Activated CD4-positive, alpha-beta T cell treated with anti-CD3 and anti-CD28 coated beads, Interleukin-10, Interleukin-2, amounts not matched to agents 100 ng/mL and 50 ng/mL, durations not matched to agents 16 hours and 8 hours (primary cell): ENCODE measurements at places on chromosomes 2 and 18.
A peak's percentile ranks its signal among the peaks of the same experiment; 100 is the strongest.

GRCh38 chr2:217340899-217341298 is 481.0 kb upstream of the TNP1 start:
- DNase-seq, result no peak

DNA sequence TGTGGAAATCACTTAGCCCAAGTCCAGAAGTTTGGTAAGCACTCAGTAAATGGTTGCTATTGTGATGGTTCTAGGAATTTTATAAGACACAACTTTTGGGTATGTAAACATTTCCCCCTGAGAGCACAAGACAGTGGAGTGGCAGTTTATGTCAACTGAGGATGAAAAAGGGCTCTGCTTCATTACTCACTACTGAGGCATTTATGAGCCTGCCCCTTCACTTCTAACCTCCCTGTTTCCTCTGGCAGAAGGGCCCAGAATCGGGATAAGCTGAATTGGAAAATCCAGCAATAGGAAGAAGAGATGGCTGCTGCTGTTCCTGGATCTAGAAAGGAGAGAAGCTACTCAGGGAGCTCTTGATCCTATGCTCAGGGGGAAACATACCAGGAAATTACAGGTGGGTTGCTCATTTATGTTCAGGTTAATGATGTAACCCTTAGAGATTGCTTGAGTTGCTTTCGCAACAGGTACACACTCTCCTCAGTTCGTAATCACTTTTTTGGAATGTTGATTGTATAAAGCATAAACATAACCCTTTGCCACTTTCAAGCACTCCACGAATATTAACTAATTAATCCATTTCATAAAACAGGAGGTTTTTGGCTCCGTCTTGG is 46.3 kb downstream of the ADCYAP1 start:
- no peak for DNase-seq

DNA sequence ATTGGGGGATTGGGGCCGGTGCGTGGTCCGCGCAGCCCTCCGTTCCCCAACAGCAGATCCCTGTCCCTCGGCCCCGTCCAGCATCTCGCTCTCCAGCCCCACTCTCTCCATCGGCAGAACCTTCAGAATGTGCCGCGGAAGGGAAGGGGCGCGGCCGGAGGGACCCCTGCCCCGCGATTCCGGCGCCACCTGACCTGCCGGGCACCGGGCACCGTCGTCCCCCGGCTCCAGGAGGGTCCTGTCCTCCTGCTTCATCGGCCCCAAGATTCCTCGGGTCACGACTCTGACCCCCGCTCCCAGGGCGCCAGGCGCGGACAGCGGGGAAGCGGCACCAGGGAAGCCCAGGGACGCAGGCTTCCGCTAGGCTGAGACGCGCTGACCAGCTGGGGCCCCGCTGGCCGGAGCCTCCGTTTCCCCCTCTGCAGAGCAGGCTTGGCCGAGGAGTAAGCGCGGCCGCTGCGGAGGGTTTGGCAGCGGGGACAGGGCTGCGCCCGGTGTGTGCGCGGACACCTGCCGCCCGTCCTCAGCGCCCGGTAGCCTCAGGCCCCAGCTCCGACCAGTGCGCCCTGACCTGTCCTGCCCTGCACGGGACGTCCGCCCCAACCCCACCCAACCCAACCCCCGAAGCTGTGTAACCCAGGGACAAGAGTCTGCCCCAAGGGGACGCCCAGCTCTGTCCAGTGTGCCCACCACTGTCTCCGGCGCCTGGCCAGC is 16.8 kb upstream of the BOK start:
- DNase-seq, result no peak

GRCh38 chr2:86372641-86373502 is 35.4 kb upstream of the REEP1 start:
- DNase-seq, result peak; percentile 7

GRCh38 chr2:157418239-157418641 is 25.6 kb downstream of the CYTIP start:
- peak; percentile 59 for DNase-seq

DNA sequence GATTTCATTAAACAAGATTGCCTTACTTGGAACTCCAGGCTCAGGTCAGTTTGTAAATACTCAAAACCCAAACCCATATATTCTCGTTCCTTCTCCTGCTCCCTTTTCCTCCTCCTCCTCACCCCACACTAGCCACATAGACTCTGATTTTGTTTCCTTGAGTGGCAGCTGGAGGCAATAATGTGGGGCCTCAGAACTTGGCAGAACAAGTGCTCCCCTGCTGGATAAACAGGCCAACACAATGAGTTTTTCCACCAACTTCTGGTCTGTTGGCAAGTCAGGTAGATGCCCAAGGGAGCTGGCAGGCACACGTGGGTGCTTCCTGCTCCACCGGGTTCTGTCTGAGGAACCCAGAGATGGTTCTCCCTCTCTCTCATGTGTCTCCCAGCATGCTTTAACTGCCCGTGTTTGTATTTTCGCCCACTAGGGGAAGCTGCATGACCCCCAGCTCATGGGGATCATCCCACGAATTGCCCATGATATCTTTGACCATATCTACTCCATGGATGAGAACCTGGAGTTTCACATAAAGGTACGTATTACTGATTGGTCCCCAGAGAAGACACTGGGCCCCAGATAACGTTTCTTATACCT is 61.9 kb downstream of the KIF5C start:
- no peak for DNase-seq

- DNase-seq, result no peak
Measured at GRCh38 chr18:33673689-33674088, 95.7 kb downstream of the ASXL3 start.

- DNase-seq, result no peak
Measured at GRCh38 chr2:128941751-128942150, 623.1 kb upstream of the HS6ST1 start.

DNA sequence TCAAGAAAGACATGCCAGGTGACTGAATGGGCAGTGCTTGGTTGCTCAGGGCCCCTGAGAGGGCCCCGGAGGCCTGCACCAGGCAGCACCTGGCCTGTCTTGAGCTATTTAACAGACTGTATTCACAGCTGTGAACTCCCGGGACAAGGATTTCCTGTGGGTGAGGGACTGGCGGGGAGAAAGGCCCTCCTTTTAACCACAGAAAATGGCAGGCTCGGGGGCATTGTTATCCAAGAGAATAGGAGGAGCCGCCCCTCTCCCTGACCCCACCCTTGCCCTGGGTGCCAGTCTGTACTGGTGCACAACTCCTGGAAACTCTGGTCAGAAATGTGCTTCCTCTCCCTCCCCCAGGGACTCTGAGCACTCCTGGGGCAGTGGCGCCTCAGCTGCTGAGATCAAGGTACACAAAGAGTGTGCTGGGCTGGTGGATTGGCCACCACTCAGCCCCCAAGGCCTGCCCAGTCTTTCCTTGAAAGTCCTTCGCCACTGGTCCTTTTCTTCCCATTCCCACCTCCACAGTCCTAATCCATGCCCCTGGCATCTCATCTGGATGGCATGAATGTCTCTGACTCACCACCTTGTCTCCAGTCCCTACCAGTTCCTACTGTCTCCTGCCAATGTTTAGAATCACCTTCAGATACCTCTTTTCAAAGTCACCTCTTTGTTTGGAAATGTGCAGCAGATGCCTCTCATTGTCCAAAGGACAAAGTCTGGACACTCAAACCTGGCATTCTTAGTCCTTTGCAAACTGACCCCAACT is 19.6 kb upstream of the EPAS1 start:
- no peak for DNase-seq

GRCh38 chr18:51491678-51492372 is 294.3 kb upstream of the MEX3C start:
- no peak for DNase-seq

DNA sequence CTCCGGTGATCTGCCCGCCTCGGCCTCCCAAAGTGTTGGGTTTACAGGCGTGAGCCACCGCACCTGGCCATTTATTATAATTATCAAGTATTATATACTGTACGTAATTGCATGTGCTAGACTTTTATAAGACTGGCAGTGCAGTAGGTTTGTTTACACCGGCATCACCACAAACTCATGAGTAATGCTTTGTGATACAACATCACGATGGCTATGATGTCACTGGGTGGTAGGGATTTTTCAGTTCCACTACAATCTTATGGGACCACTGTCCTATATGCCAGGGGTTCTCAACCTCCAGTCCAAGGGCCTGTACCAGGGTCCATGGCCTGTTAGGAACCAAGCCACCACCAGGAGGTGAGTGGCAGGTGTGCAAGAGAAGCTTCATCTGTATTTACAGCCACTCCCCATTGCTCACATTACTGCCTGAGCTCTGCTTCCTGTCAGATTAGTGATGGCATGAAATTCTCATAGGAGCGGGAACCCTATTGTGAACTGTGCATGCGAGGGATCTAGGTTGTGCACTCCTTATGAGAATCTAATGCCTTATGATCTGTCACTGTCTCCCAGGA is 9.4 kb downstream of the SCYGR4 start:
- no peak for DNase-seq

- no peak for DNase-seq
Measured at GRCh38 chr18:38930881-38931753, 1365.5 kb upstream of the CELF4 start.

- no peak for DNase-seq
Measured at GRCh38 chr18:59748628-59749360, 51.6 kb upstream of the CCBE1 start.

DNA sequence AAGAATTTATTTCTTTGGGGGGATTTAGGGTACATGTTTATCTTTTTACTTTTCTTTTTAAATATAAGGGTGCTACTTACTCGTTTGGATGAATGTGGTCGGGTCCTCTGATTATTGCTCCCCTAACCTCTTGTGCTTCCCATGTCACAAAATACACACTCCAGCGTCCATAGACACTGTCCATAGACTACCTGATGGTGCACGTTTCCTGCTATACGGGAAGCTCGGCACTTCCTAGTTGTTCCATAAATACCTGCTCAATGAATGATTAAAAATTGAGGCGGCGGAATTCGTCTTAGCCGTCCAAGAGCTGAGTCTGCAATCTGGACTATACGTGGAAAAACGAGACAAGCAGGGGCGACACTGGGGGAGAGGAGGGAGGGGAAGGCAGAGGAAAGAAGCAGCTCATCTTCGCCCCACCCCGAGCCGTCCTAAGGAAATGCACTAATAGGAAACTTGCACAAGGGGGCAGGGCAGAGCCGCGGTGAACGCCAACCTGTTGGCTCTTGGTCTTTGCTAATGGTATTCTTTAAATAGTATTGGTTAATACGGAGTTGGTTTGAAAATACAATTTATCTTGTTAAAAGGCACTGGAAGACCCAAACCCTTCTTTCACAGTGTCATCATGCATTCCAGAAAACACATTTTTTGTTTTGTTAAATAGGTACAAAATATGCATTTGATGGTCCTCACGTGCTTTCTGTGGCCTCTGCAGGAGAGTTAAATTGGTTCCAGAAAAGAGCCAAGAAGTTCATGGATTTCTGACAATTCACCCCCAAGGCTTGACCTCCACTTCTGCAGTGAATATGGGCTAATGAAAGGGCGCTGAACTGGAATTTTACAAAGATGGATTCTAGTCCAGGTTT is 73.0 kb upstream of the KCTD1 start:
- DNase-seq, result peak; percentile 38

- no peak for DNase-seq
Measured at GRCh38 chr2:48747319-48747718, 8.2 kb downstream of the LHCGR start.

- no peak for DNase-seq
Measured at GRCh38 chr18:394262-394986, 106.1 kb downstream of the COLEC12 start.

GRCh38 chr2:2698182-2699120 is 367.4 kb upstream of the MYT1L start:
- peak; percentile 8 for DNase-seq

DNA sequence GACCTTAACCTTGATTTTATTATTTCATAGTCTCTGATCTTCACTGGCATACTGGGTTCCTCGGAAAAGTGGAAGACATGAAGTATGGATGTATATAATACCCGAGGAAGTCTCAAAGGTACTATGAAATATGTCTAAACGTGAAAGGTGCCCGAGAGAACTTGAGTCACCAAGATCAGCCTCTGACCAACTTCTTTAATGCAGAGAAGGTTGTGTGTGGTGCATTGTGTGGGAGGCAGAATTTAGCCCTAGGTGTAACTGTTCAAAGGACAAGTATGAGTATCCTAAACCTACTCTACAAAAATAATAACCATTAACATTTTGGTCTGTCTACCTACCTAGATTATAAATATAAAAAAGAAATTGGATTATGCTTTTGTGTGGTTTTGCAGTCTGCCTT is 36.1 kb downstream of the OSBPL6 start:
- no peak for DNase-seq

DNA sequence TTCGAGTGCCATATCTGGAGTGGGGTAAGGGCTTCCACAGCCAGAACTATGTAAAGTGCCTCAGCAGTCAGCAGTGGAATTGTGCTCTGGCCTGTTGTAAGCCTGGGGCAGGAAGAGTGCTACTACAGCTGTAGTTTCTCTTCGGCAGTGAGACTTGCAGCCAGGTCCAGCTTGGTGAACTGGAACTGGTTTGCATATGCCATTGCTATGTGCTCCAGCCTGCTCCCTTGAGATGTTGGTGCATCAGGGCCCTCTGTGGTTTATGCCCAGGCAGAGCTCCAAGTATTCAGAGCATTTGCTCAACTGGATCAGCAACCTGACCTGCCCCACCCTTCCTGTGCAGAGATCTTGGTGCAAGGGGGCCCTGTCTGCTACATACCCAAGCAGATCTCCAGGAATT is 47.8 kb downstream of the ZNF804A start:
- no peak for DNase-seq

DNA sequence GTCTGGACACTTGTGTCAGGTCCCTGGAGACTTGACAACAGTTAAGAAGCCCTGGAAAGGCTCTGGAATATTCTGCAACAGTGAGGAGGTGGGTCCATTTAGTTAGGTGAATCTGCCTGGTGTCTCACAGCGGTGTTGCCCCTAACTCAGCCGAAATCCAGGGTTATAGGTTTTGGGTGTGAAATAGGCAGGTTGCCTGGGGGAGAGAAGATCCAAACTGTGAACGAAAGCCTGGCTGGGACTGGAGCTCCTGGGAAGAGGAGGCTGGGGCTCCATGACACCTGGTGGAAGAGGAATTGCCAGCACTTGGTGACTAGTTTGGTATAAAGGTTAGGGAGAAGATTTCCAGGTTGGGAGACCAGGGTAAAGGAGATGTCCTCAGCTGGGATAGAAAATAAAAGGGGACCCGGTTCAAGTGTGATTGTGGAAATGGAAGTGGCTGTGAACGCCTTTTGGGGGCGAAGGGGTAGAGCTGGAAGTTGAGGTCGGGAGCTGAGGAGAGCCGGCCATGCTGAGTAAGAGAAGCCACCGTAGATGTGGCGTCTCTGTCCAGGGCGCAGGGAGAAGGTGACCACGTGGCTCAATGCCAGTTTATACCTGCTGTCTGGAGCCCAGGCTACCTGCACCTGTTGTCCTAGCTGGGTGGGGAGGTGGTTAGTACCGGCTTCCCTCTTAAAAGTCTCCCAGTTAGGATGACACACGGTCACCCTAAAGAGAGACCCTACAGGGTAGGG is 3.0 kb upstream of the GAREM2 start:
- DNase-seq, result no peak
